ENCODE measurements at places on chromosomes 12 and 14.

- DNase-seq = no peak
Observed at GRCh38 chr12:92863251-92863650, 65.8 kb downstream of the EEA1 start.

DNA sequence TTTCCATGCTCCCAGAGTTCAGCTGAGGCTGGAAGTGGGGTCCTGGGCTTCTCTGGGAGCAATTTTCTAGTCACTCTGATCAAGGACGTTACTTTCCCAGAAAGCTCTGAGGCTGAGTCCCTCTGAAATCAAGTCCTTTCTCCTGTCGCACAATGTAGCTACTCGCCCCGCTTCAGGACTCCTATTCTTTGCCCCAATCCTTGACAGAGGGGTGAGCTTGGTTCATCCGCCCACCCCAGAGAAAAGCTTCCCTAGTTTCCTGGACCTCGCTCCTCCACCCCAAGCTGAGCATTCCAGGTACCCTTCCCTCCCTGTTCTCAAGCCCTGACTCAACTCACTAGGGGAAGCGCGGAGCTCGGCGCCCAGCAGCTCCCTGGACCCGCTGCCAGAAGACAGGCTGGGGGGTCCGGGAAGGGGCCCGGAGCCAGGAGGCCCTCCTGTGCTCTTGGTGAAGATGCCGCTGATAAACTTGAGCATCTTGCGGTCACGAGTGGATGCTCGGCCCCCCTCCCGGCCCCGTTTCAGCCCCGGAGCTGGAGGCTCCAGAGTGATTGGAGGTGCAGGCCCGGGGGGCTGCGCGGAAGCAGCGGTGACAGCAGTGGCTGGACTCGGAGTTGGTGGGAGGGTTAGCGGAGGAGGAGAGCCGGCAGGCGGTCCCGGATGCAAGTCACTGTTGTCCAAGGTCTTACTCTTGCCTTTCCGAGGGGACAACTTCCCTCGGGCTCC is 1.6 kb downstream of the AGAP2 start:
- no peak for DNase-seq

DNA sequence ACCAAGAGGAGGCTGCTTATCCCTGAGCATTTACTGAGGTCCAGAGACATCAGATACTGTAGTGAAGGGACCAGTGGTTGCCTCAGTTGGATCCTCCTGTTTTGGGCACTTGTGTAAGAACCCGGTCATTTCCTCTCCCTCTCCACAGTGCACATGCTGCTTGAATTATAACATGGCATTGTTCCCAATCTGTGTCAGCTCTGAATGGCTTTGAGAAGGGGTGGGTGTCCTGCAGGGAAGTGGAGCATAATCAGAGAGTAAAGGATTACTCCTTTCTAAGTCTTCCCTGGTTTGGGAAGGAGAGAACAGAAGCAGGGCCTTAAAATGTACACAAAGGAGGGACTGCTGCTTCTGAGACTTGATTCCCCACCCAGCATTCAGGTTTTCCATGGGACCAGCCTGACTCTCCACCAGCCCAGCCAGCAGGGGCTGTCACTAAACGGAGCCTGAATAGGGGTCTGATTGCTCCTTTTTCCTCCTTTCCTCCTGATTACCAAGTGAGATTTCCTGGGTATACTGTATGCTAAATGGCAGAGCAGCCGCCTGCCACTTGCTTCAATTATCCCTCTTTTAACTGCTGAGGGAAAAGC is 78.4 kb downstream of the NRXN3 start:
- no peak for DNase-seq

- DNase-seq = no peak
Observed at GRCh38 chr14:65476273-65476941, 63.9 kb downstream of the FUT8 start.

GRCh38 chr12:111222523-111222922 is 146.4 kb downstream of the PHETA1 start:
- no peak for DNase-seq

GRCh38 chr14:90503582-90503981 is 106.8 kb downstream of the CALM1 start:
- DNase-seq = no peak

GRCh38 chr12:19044891-19045290 is 84.6 kb upstream of the PLEKHA5 start:
- DNase-seq = no peak

- DNase-seq = no peak
Observed at GRCh38 chr12:123712780-123713319, 697 bp downstream of the ATP6V0A2 start.

GRCh38 chr12:89469361-89469760 is 55.2 kb downstream of the GALNT4 start:
- DNase-seq = no peak

- DNase-seq = no peak
Observed at GRCh38 chr14:70658899-70659298, 17.2 kb downstream of the TTC9 start.

Measured in C1 segment of cervical spinal cord (tissue), 14 donors.